ENCODE measurements at places on chromosomes 6 and 20.

GRCh38 chr20:44696315-44696714 is 18.9 kb upstream of the CCN5 start:
- no peak for DNase-seq

DNA sequence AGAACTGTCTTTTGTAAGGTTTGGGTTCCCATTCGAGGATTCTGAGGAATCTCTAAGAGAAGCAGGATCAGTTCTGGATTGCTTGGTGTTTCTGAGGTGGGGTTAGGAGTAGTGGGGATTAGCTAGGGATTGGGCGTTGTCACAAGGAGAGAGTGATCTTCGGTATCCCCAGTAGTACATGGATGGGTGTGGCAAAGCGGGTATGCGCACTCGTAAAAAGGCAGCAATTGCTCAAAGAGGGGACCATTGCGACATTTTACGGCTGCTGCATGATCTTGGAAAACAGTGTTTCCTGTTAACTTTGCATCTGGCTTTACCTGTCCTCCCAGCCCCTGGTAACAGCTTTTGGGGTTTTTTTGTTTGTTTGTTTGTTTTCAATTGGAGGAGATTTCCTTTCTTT is 9.7 kb upstream of the ZSCAN9 start:
- no peak for DNase-seq

- DNase-seq, result no peak
Measured at GRCh38 chr6:134764741-134765140, 185.2 kb downstream of the ALDH8A1 start.

- DNase-seq, result no peak
Measured at GRCh38 chr6:144194293-144194810, 44.0 kb downstream of the STX11 start.

- no peak for DNase-seq
Measured at GRCh38 chr20:921068-921467, 4.9 kb upstream of the ANGPT4 start.

- no peak for DNase-seq
Measured at GRCh38 chr6:136411453-136412354, 122.1 kb upstream of the BCLAF1 start.

DNA sequence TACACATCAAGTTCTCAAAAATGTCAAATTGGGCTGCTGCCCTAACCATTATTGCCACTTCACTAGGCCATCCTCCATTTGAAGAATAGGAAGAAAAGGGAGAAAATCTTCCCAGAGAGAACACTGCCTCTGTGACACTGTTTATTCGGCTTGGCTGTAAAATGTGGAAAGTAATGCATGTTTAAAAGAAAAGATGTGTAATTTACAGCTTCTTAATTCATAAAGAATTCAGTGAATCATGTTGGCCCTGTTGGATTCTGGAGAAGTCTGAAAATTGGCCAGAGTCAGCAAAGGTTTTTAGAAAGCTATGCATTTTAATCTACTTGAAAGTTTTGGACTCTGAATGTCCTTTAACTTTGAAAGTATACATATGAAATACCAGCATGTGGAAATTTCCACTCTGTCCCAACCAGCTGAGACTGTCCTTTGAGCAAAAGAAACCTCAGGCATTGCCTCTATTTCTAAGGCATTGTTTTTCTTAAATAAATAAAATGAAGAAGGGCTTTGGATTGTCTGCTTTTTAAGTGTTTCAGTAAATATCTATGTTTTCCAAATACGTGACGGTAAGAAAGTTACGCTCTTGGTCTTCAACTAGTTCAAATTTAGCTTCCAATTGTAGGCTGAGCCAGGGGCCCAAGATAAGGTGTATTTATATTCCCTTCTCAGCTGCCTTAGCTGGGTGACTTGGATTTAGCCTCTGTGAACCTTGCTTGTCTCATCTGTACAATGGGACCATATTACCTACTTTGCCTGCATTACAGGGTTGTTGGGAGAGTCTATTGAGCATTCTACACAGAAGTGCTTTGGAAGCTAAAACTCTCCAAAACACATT is 222.2 kb downstream of the UST start:
- DNase-seq, result no peak

- no peak for DNase-seq
Measured at GRCh38 chr20:63830841-63831588, at the start of gene ZBTB46. Gene ZBTB46, minus strand, starts transcription at chr20:63831264. Its CDS starts 40,507 bp downstream, at chr20:63790757.

DNA sequence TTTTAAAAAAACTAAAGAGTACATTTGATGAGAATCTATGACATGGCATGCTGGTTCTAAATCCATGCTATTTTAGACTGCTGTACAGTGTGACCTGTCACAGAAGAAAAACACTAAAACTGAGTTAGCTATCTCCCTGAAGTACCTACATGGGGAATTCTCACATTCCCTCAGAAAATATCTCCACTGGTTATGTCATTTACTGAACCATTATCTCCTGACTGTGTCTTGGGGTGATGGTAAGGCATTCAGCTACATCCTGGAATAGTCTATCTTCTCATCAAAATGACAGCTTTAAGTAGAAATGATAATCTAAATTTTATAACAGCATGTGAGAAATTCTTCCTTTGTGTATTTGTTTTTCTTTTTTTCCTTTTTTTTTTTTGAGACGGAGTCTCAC is 172.1 kb upstream of the HTR1E start:
- DNase-seq, result no peak

GRCh38 chr6:169795196-169795595 is 43.8 kb downstream of the ERMARD start:
- no peak for DNase-seq

- DNase-seq, result no peak
Measured at GRCh38 chr6:140921366-140922226, 1211.1 kb upstream of the GJE1 start.

Measured in activated CD8-positive, alpha-beta memory T cell treated with anti-CD3 and anti-CD28 coated beads for 1 hour (primary cell).